Aorta (tissue), 5 donors: ENCODE measurements at places on chromosomes 4 and X.

GRCh38 chrX:115372152-115372551 is 82.6 kb downstream of the LUZP4 start:
- no peak for DNase-seq

GRCh38 chr4:8252301-8253173 is 17.0 kb upstream of the HTRA3 start:
- no peak for DNase-seq

DNA sequence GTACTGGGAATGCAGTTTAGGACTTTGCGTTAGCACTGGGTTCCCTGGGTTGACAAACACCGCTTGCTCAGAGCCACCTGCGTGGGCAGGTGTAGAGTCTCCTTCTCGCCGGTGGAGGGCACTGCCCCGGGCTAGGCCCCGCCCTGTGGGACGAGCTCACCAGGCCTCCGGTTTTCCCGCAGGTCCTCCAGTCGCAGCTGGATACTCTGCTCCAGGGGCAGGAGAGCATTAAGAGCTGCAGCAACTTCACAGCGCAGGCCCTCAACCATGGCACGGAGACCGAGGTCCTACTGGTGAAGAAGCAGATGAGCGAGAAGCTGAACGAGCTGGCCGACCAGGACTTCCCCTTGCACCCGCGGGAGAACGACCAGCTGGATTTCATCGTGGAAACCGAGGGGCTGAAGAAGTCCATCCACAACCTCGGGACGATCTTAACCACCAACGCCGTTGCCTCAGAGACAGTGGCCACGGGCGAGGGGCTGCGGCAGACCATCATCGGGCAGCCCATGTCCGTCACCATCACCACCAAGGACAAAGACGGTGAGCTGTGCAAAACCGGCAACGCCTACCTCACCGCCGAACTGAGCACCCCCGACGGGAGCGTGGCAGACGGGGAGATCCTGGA is 49.2 kb upstream of the MND1 start:
- no peak for DNase-seq

DNA sequence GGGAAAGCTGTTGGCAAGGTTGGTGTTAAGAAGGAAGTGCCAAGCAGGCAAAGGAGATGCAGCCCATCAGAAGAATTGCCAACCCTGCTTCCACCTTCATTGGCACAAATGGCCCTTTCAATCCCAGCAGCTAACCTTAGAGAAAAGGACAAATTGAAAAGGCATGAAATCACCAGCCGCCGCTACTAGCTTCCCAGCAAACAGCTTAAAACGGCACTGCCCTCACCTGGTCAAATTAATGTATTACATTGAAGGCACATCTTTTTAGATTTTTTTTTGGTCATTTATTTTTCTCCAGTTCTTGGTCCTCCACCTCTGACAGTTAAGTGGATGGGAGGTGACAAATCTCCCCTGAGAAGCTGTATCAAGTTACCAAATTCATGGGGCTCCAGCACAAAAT is 51.0 kb upstream of the NHSL2 start:
- DNase-seq: no peak

DNA sequence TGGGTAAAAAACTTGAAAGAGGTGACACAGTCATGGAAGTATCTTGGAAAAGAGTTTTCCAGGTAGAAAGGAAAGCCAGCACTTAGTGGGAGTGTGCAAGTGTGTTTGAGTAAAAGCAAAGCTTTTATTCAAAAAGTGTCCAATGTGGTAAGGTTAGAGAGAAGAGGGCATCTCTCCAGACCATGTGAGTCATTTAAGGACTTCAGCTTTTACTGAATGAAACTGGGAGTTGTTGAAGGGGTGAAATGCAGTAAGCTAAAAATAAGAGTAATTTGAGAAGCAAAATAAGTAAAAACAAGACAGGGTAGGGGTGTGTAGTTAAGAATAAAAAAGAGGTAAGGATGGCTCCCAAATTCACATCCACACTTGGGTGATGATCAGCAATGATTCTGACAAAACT is 238.9 kb downstream of the SLC7A11 start:
- DNase-seq: no peak

DNA sequence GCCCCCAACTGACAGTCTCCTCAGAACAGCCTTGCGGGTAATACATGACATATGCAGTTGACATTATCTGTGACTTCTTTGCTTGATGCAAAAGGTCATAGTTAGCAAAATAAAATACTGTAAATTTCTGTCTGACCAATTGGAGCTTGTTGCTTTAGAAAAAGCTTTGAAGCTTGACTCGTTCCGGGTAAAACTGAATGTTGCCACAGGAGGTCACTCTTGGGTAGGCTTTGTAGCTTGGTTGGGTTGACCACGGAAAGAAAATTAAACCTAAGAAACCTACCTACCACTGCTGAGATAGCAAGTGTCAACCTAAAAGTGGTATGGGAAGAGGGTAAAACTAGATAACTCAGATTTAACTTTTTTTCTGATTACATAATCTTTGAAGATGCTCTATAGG is 23.2 kb downstream of the PRPS2 start:
- no peak for DNase-seq
